GM13976 (cell line): ENCODE measurements at places on chromosomes 2 and 18.

GRCh38 chr2:102117472-102117858 lies 25.1 kb upstream of the IL1R1 start:
- no peak for DNase-seq

DNA sequence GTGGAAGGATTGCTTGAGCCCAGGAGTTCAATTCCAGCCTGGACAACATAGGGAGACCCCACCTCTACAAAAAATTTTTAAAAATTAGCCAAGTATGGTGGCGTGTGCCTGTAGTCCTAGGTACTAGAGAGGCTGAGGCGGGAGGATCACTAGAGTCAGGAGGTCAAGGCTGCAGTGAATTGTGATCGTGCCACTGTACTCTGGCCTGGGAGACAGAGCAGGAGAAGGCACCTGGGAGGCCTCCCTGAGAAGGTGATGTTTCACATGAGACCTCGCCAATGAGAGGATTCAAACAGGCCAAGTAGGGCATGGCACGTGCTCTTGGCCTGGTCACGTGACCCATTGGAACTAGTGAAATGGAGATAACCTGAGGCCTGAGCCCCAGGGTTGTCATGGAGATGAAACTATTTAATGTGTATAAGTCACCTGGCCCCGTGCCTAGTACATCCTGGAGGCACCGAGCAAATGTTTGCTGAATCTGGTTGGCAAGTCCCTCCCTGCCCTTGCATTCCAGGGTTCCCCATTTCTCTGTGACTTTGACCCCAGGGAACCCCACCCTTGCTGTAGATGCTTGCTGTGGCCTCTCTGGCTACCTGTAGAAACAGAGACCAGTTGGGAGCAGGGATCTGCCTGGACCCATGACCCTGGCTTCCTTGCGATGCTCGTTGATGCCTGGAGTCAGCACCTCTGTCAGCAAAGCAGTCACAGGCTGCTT lies 26.1 kb upstream of the ROCK2 start:
- no peak for DNase-seq

DNA sequence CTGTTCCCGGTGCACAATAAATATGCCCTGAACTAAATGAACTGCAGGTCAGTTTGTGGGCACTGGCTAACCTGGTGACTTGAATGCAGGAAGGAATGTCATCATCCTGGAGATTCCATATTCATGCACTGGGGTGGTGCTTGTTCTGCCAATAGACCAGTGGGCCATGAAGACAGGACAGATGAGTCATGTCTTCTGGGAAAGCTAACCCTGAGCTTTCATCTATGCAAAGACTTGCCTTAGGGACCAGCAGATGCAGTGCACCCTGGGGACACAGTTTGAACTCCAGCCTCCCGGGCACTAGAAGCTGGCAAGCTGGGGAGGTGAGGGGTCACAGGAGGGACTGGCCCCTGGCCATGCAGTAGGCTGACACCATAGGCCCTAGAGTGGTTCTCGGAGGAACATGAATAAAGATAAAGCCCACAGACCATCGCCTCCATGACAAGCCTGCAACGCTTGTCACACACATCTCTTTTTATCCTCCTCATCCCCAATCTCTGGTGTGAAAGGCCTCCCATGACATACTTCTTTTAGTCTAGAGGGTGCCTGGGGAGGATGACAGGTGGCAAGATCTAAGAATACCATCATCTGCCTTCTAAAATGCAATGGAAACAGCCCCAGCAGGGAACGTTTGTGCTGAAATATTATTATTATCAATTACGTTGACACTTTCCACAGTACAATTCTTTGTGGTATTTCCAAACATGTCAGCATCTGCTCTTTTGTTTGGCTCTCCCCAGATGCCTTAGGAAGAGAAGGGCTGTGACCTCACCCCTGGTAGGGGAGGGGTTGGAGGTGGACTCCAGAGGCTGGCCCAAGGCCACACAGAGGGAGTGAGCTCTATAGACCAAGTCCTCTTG lies 267.4 kb upstream of the RAB6C start:
- DNase-seq = no peak

DNA sequence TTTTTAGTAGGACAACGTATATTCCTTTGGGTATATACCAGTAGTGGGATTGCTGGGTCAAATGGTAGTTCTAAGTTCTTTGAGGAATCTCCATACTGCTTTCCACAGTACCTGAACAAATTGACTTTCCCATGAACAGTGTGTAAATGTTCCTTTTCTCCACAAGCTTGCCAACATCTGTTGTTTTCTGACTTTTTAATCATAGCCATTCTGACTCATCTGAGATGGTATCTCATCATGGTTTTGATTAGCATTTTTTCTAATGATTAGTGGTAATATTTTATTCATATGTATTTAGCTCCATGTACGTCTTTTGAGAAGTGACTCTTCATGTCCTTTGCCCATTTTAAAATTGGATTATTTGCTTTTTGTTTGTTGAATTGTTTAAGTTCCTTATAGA lies 58.4 kb upstream of the CERS6 start:
- no peak for DNase-seq

DNA sequence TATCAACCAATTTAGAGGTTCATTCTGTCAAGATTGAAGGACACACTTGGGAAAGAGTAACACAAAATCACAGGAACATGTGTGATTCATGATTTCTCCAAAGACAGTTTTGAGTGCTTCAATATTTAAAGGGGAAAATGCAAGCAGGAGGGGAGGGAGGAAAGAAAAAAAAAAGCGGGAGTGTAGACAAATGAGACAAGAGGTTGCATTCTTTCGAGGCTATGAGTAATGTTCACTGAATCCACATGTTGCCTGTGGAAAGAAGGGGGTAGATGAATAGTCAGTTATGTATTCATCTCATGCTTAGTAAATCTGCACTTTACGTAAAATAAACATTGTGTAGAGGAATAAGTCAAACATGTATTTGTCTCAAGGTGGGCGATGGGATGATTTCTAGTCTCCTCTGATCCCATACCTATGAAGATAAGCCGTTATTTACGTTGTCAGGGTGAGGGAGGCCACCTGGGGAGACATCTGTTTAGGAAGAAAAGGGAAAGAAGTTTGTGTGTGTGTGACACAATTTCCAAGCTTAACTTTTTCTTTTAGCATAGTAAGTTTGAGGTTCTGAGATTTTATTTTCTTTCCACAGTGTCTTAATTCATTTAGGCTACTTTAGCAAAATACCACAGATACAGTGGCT lies 211.0 kb upstream of the ZC3H15 start:
- no peak for DNase-seq

- DNase-seq = peak; percentile 46
Measured at GRCh38 chr2:65357095-65357958, 75.1 kb downstream of the SPRED2 start.
